Progenitor cell of endocrine pancreas (in vitro differentiated cells): ENCODE measurements at places on chromosomes 12 and 14.

DNA sequence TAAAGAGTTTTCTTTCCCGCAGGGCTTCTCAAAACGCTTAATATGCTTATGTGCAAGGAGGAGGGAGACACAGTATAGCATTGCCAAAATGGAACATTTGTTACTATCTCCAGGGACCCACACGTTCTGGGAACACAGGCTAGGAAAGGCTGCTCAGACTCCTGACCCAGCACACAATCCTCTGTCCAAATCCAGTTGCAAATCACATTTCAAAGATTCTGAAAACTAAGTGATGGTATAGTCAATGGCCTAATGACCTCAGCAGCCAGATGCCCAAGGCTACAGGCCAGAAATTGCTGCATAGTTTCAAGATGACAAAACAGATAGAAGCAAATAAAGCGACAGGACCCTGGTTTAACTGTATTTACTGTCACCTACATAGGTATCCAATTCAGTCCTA lies 97.0 kb upstream of the GRIP1 start:
- DNase-seq = no peak

- DNase-seq = no peak
Measured at GRCh38 chr14:56241461-56241860, 123.2 kb downstream of the PELI2 start.

GRCh38 chr12:94121886-94122285 lies 26.5 kb upstream of the PLXNC1 start:
- DNase-seq = no peak

DNA sequence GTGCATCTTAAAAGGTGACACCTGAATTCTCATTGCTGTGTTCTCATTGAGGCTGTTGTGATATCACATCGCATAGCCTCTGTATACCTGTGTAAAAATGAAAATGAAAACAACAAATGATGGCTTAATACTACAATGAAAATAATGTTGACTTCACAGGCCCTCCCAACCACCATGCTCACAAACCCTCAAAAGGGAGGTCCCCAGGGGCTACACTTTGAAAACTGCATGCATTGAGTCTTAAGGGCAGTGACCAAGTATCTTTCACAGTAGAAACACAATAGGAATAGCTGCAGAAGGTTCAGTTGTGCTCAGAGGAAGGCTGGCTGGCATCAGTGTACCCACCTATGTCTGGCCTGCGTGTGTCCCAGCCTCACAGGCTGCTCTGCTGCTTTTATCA lies 27.6 kb upstream of the KCNK13 start:
- DNase-seq = no peak

DNA sequence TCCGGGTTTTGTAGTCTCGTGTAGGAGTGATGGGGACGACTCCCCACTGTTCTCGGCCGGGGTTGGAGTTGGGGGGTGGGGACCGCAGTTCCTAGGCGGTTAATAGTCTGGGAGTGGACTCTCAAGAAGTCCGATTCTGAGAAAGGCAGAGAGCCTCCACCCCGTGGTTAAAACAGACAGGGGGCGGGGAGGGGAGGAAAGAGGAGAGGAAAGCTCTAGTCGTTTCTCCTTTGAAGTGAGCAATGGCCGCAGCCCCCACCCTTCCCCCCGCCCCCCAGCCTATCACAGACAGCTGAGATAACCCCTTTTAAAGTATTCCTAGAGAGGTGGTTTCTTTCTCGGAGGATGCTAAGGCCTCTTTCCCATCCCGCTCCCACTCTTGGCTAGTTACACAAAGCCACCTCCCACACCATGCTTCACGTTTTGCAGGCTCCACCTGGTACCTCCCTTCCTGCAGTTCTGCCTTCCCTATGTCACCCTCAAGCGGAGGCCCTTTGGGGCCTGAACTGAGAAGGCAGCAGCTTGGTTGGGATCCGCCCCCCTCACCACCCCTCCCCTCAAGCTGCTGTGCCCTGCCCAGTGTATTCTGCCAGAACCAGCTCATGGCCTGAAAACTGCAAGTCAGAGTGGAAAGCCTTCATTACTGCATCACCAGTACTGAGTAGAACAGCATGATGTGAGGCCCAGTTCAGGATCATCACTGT lies 853 bp downstream of the USP5 start:
- no peak for DNase-seq

DNA sequence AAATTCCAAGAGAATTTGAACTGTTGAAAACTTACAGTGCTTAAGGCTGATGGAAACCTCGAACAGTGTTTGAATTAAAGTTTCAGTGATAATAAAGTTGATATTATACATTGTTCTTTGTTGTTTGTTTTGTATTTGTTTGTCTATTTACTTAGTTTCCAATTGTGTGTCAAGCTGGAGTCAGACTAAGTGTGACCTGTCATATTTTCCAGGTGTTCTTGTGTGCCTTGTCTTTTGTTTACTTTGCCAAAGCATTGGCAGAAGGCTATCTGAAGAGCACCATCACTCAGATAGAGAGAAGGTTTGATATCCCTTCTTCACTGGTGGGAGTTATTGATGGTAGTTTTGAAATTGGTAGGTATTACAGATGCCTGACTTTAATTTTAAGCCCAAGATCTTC lies 6.0 kb downstream of the SLCO1C1 start:
- DNase-seq = no peak

DNA sequence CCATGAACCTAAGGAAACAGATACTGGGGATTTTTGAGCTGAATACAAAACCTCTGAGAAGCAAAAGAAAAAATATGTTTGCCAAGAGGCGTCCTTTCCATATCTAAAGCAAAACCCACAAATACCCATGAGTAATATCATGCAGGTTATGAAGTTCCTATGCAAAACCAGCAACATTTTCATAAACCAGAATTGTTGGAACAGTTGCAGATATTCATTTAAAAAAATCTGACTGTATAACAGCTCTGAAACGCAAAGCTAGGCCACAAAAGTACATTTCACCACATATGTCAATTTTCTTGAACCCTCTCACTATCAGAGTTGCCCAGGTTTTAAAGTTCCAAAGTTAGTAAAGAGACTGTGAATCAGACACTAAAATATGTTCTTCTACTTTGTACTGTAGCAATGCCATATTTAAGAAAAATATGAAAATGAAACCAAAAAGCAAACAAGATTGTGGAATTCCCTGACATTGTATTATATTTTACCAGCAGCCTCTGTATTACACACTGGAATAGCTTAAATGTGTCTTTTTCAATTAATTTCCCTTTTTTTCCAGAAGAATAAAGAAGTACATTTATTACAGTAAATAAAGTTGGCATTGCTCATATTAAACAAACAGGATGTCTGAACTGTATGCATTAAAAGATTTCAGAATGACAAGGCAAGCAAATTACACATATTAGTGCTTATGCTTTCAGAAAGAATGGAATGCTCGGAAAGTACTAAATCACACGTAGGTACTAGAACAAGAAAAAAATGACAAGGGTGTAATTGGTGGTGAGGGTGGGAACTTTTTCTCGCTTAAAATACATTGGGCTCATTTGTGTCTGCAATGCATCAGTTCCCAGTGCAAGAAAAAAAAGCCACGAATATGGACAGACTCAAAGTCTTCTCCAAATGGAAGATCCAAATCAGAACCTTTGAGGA lies 33.6 kb upstream of the HIF1A start:
- no peak for DNase-seq

- DNase-seq = no peak
Measured at GRCh38 chr12:123041811-123042655, 61.6 kb downstream of the ARL6IP4 start.

GRCh38 chr14:63276492-63277342 lies 42.0 kb downstream of the GPHB5 start:
- DNase-seq = no peak

GRCh38 chr12:21819236-21819635 lies 44.7 kb upstream of the KCNJ8 start:
- DNase-seq = no peak

DNA sequence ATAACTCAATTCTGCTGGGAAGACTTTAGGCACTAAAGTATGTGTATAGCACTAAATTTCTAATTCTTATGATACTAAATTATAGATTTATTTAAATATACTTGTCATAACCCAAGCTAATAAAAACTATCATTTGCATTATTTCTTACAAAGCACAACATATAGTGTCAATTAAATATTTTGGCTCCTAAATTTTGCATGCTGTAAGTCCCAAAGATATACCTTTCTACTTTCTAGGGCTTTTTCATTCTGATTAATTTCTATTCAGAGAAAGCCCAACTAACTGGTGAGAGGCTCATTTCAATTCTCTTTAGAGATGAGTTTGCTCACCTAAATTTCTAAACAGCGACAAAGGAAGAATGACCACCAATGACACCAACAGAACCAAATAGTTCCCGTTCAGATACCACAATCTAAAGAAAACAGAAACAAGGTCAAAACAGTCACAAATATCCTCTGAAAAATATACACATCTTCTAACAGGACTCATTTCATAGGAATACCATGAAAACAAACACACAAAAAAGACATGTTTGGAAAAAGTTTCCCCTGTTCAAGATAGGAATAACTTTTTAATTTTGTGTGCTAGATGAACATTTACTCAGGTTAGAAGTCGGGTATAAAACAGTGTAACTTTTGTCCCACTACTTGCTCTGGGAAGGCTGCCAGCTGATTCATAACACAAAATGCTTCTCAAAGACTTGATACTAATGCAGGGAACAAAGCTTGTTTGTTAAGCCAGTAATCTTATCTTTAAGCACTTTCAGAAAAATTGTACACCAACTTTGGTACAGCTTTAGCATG lies 7.6 kb downstream of the SLC38A2 start:
- DNase-seq = no peak

DNA sequence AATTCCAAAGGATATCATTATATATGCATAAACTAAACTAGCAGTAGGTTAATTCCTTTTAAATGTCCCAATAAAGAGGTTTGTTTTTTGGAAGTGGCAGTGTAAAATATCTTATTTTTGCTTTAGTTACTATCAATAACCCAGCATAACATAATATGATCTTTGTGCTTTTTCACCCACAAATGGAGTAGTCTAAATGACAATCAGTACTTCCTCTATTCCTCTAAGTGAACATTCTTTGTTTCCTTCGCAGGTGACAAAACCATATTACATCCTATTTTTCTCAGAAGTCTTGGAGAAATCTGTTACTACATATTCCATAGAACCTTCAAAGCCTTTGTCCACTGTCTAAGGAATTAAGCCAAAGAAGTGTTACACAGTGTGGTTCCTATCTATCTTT lies 62.5 kb downstream of the MED13L start:
- DNase-seq = no peak

DNA sequence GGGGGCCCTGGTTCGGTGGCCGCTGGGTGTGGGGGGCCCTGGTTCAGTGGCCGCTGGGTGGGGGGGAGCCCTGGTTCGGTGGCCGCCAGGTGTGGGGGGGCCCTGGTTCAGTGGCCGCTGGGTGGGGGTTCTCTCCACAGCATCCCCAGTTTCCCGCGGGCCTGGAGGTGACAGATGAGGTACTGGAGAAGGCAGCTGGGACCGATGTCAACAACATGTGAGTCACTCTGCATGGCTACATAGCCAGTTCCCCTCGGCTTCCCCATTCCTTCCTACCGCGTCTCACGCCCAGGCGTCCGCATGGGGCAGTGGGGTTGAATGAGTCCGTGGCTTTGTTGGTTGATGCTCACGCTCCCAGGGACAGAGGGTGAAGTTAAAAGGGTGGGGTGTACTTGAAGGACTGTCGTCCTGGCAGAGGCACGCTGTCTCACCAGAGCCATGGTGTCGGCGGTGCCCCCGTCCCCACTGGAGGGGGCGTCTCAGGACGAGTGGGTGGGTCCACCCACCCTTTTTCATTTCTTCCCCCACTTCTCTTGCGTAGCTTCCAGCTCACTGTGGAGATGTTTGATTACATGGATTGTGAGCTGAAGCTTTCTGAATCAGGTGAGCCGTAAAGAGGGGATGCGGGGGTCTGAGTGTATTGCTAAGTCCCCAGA lies 15.6 kb downstream of the HIP1R start:
- no peak for DNase-seq

GRCh38 chr12:111224186-111225066 lies 144.5 kb downstream of the PHETA1 start:
- DNase-seq = no peak

- no peak for DNase-seq
Measured at GRCh38 chr14:34003691-34004090, 52.8 kb upstream of the EGLN3 start.

GRCh38 chr14:77189479-77189878 lies 7.9 kb downstream of the TMEM63C start:
- no peak for DNase-seq

- no peak for DNase-seq
Measured at GRCh38 chr12:28320353-28320752, 130.1 kb downstream of the CCDC91 start.

DNA sequence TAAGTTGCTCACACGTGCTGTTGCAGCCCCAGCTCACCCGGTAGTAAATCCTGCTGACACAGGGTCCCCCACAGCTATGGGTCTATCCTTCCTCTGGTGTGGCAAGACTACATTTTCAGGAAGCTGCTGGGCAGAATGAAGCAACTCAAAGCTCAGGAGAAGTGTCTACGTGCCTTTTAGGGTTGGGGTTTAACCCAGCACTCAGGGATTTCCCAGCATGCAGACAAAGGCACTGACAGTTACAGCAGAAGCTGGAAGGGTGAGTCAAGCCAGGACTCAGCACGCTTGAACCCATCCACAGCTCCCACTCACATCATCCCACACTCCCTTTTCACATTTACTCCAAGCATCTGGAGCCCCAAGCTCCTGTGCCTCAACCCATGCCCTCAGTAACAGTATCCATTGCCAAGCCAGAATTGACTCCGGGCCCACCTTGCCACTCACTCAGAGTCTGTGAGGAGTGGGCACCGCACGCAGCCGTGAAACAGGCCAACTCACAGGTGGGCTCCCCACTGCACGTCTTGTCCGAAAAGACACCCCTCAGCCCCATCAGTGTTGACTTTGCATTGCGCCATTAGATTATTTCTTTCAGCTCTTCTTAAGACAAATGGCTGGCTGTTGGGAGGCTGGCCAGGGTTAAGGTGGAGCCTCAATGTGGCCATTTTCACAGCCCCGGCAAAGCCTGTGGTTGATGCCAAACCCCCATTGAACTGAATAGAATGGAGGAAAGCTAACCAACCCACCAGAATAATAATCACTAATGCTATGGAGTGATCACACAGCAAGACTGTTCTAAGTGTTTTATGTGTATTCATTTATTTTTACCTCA lies 59.6 kb downstream of the ZFP36L1 start:
- no peak for DNase-seq

- DNase-seq = no peak
Measured at GRCh38 chr12:104752016-104752415, 206.1 kb downstream of the SLC41A2 start.

DNA sequence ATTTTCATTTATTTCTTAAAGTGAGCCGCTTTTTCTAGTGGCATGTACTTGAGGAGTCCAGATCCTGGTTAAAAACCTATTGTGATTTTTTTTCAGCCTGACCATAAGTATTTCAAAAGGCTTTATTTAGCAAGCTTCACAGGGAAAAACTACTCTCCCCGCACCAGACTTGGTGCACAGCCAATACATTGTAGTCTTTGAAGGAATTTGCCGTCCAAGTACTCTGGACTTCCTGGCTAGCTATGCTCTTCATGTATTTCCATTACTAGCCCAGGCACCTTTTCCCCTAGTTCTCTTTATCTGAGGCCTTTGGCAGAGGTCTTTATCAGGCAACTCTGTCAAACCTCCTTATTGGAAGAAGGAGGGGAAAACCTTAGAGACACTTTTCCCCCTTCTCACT lies 234.7 kb downstream of the CCDC91 start:
- DNase-seq = no peak

GRCh38 chr12:47078086-47078395 lies 1.4 kb upstream of the PCED1B start:
- no peak for DNase-seq

GRCh38 chr12:119775246-119775895 lies 101.7 kb downstream of the CIT start:
- DNase-seq = no peak

GRCh38 chr12:54388237-54389133 lies 4.0 kb upstream of the ZNF385A start:
- no peak for DNase-seq

GRCh38 chr14:67889455-67889854 lies 69.9 kb downstream of the RAD51B start:
- DNase-seq = no peak
